ENCODE measurements at places on chromosomes 3 and 15.

GRCh38 chr3:182920515-182921084 is 59.7 kb downstream of the DCUN1D1 start:
- no peak for DNase-seq

DNA sequence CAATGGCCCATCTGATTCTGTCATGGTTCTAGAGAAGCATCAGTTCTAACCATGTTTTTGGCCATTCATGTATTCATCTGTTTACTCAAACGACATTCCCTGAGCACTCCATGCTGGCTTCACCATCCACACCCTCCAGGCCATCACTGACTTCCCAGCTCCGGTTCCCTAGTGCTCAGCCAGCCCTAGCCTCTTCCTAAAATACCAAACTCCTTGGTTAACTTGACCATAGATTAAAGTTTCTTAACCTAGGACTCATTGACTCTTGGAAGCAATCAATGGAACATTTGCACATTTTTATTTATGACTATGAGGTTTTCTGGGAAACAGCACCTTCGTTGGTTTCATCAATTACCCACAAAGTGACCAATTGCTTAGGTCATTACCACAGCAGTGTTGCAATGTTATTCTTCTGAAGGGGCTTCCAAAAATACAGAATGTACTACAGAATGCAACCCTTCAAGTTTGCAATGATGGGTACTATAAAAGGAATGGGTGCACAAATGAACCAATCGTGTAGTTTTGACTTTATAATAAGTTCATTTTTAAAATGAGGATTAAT is 27.2 kb upstream of the SLC25A36 start:
- DNase-seq: no peak

GRCh38 chr3:12898290-12898964 is 57.1 kb upstream of the RPL32 start:
- DNase-seq: no peak

DNA sequence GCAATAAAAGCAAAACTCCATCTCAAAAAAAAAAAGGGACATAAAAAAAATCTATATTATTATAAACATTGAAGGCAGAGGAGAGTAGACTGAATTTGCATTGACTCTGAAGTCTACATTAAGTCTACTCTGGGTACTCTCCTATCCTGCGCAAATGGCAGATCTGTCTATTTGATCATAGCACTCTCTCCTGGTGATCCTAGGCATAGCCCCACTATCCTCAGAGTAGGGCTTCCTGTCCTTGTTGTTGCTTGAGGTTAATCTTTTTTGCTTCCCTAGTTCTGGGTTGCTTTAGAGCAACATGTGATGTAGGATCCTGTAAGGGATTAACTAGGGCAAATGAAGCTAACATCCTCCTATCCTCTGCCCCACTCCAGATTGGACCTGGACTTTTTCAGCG is 82.1 kb upstream of the LRRFIP2 start:
- DNase-seq: no peak

GRCh38 chr3:102400766-102401165 is 34.0 kb upstream of the ZPLD1 start:
- no peak for DNase-seq

DNA sequence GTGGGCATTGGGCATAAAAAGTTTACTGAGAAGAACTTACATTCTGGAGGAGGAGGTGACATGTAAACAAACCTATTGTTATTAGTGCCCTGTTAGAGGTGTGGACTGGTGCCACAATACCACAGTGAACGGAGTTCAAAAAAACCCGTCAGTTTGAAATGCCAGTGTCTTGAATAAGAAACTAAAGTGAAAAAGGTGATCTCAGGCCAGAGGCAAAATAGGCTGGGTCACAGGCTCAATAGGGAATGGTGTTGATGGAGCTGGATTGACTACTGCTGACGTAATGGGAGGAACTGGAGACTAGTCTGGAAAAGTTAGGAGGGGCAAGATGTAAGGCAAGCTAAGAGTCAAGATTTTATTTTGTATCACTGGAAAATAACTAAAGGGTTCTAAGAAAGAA is 1.6 kb upstream of the DCBLD2 start:
- DNase-seq: no peak

DNA sequence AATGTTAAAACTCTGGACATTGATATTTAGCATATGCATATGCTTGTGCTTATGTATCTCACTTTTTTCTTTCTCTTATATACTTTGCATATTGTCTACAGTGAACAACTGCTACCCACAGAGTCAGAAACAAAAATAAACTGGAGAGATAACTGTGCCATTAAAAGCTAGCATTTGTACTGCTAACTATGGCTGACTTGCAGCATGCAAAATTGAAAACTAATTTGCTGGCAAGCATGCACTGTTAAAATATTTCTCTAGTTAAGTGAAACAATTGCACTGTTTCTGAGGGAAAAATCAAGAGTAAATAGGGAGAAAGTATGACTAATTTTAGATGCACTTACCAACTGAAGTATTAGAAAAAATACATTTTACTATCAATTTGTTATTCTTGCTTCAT is 177.8 kb downstream of the CBLB start:
- no peak for DNase-seq

All from activated CD8-positive, alpha-beta memory T cell treated with anti-CD3 and anti-CD28 coated beads for 48 hours (primary cell).